ENCODE measurements at places on chromosomes 5 and 9.
A peak's percentile ranks its signal among the peaks of the same experiment; 100 is the strongest.

DNA sequence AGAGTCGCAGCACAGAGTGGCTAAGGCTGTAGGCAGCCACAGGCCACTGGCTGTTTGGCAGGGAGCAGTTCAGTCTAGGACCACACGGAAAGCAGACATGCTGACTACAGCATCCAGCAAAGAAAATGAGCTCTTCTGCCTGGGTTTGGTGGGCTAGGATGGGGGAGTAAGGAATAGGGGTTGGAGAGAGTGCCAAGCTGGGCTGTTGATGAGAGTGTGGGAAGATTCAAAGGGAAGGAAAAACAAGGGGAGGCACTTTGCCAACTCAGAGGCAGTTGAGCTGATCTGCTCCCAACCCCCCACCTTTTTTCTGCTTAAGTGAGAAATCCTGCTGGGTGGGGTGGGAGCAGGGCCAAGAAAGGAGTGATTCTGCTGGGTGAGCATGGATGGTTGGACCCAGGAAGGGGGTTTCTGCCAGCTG, 35.9 kb downstream of the SVEP1 start:
- H3K4me1 ChIP-seq: no peaks in the 10 kb centered on the region
- H3K4me3 ChIP-seq: no peak overlapping the region
- H3K36me3 ChIP-seq: no peaks in the 10 kb centered on the region
- no peaks in the 10 kb centered on the region for H3K27me3 ChIP-seq
- no peak overlapping the region for H3K27ac ChIP-seq

DNA sequence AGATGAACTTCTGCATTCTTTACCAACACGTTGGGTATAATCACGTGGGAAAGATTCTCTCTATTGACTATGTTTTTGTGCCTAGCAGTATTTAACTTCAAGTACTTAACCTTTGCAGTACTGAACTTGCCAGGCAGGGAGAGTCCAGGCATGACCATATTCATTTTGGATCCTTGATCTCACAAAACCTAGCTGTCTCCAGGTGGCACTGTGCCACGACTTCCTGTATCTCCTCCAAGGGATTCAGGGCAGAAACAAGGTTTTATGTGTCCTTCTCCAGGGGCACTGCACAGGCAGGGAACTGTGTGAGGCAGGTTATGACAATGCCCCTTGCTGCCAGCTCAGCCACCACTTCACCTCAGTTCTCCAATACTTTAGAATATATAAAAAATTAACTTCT, 11.7 kb upstream of the IFNA5 start:
- peaks cover 13% of the 10 kb centered on the region for H3K27me3 ChIP-seq
- H3K4me3 ChIP-seq: no peak overlapping the region
- H3K4me1 ChIP-seq: peaks cover 2% of the 10 kb centered on the region
- DNase-seq: no peak

GRCh38 chr9:106032978-106033377, 338.6 kb downstream of the TMEM38B start:
- DNase-seq: no peak
- no peaks in the 10 kb centered on the region for H3K27me3 ChIP-seq
- H3K36me3 ChIP-seq: no peaks in the 10 kb centered on the region
- no peak overlapping the region for H3K27ac ChIP-seq
- H3K4me3 ChIP-seq: no peak overlapping the region
- no peaks in the 10 kb centered on the region for H3K4me1 ChIP-seq

GRCh38 chr5:6448622-6449464, at the start of gene UBE2QL1:
UBE2QL1 (plus strand) TSS chr5:6448859; CDS start chr5:6448894, 35 bp downstream.
- peaks cover 2% of the 10 kb centered on the region for H3K4me1 ChIP-seq
- H3K36me3 ChIP-seq: no peaks in the 10 kb centered on the region
- H3K27me3 ChIP-seq: peaks cover 45% of the 10 kb centered on the region
- H3K4me3 ChIP-seq: peak within 1 kb of the TSS; percentile 79
- no peak for DNase-seq

GRCh38 chr9:1647776-1648175, 367.4 kb upstream of the SMARCA2 start:
- H3K4me3 ChIP-seq: no peak overlapping the region
- no peaks in the 10 kb centered on the region for H3K36me3 ChIP-seq
- no peaks in the 10 kb centered on the region for H3K27me3 ChIP-seq
- H3K4me1 ChIP-seq: no peaks in the 10 kb centered on the region
- DNase-seq: no peak

DNA sequence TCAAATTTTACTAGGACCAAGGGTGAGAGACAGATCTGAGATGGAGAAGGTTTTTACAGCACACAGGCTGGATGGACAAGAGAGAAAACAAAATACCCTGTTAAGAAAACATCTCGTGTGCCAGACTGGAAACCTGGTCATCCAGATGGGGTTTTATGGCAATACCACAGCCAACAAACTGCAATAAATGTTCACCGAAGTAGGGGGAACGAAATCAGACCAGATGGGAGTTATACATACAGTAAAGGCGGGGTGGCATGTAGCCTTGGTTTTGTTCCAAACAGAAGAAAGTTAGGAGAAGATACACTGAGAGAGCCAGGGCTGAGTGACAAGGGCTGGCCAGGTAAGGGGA, 63.3 kb downstream of the DCP2 start:
- H3K4me1 ChIP-seq: peaks cover 12% of the 10 kb centered on the region
- no peak overlapping the region for H3K4me3 ChIP-seq

DNA sequence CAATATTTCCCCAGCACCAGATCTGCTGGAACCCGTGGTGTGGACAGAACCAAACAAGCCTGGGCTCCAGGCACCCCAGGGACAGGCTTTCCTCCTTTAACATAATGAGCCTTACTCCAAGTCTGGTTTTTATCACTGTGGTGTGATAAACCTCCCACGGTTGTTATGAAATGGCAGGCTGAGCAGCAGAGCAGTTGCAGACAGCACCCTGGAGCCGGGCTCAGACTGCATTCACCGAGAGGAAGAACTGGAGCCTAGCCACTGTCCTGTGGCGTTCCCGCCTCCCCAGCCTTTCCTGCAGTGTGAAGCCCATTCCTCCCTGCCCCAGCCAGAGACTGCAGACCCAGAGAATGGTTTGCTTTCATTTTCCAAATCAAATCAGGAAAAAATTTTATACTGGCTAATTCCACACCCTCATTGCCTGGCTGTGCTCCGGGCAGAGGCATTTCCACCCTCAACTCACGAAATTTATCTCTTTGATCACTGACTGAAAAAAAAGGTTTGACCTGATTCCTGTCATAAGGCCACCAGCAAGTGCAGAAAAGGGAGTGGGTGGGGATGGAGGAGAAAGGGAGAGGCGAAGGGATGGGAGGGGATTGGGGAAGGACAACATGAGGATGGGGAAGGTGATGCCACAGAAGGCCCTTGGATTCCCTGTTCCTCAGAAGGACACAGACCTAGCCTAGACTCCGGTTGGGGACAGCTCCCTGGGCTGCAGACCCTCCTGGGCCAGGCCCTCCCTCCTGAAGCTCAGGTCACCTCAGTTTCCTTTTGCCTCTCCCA, 18.9 kb downstream of the IPPK start:
- H3K4me1 ChIP-seq: peaks cover 8% of the 10 kb centered on the region
- DNase-seq: no peak
- peaks cover 52% of the 10 kb centered on the region for H3K36me3 ChIP-seq
- H3K4me3 ChIP-seq: no peak overlapping the region
- H3K27ac ChIP-seq: peak overlapping the region; percentile 38
- no peaks in the 10 kb centered on the region for H3K27me3 ChIP-seq

DNA sequence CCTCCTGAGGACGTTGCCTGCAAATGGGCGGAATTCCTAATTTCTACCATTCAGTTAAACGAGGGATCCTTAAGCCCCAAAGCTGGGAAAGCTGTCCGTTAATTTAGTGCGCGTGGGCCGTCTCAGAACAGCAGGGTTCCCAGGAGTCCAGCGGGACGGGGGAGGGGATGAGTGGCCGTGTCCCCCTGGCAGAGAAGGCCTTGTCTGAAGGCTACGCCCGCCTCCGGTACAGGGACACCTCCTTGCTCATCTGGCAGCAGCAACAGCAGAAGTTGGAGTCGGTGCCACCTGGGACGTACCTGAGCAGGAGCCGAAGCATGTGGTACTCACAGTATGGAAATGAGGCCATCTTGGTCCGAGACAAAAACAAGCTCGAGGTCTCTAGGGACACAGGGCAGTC, 1.3 kb downstream of the BRD3OS start:
- no peak overlapping the region for H3K27ac ChIP-seq
- H3K4me1 ChIP-seq: peaks cover 4% of the 10 kb centered on the region
- peaks cover 3% of the 10 kb centered on the region for H3K36me3 ChIP-seq
- peaks cover 3% of the 10 kb centered on the region for H3K27me3 ChIP-seq
- DNase-seq: no peak

DNA sequence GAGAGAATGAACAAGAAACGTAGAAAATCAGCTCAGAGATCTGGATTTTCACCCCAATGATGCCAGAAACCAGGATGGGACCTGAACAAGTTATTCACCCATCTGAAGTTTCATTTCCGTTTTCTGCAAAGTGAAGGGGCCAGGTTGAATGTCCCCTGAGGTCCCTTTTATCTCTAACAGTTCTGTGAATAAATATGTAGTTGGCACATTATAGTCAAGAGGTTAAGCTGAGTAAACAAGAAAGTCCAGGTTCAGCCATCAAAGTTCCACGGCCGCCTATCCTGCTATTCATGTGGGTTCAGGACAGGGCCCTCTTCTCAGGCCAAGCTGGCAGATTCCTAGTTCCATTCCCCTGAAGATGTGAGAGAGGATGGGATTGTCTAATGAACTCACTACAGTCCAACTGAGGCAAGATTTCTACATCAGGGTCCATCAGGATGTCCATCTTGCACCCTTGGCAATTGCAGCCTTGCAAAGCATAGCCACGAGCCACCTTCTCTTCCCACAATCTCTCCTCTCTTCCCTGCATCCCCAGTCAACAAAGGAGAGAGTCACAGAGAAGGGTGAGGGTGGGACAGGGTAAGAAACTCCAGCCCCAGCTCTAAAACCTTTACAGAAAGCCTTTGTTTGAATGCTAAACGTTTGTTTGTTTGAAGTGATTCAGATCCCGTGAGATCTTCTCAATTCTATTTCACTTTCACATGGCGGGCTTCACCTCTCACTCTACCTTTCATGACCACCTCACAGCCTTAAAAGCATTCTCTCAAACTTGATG, 311.0 kb downstream of the SLIT3 start:
- H3K27ac ChIP-seq: no peak overlapping the region
- DNase-seq: no peak
- peaks cover 6% of the 10 kb centered on the region for H3K27me3 ChIP-seq
- H3K4me1 ChIP-seq: peaks cover 3% of the 10 kb centered on the region
- H3K36me3 ChIP-seq: no peaks in the 10 kb centered on the region
- H3K4me3 ChIP-seq: no peak overlapping the region

DNA sequence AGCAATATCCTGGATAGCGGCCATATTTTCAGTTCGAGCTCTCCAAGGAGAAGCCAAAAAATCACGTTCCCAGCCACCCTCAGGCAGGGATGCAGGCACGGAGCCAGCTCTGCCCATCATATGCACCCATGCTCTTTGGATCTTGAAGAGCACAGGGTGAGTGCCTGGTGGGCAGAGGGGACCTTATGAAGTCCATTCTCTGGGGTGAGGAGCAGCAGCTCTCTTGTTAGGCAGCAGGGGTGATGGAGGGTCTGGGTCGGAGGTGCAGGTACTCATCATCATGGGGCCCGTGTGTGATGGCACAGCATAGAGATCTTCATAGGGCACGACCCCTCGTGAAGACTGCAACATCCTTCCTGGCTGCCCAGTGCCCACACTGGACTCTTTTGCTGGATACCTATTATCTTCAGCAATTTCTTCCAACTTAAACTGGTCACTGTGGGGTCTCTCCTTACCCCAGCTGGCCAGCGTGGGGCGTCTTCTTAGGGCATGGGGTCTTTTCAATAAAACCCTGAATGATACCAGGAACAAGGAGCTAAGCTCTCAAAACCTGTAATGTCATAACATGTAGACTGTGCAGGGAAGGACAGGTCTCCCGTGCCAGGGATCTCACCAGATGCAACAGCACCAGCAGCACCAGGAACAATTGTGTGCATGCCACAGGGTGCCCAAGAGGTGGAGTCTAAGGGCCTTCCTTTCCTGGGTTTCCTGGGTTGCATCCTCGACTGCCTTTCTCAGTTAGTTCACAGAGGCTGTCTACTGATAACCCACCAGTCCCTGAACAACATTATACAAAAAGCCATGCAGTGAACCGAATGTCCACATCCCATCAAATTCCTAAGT, 165.0 kb downstream of the TENT4A start:
- no peaks in the 10 kb centered on the region for H3K27me3 ChIP-seq
- DNase-seq: no peak
- H3K27ac ChIP-seq: no peak overlapping the region
- no peaks in the 10 kb centered on the region for H3K36me3 ChIP-seq

- H3K27me3 ChIP-seq: no peaks in the 10 kb centered on the region
- H3K36me3 ChIP-seq: peaks cover 48% of the 10 kb centered on the region
- H3K4me3 ChIP-seq: no peak overlapping the region
- peaks cover 55% of the 10 kb centered on the region for H3K4me1 ChIP-seq
Observed at GRCh38 chr5:32279223-32279622, 33.5 kb downstream of the MTMR12 start.

DNA sequence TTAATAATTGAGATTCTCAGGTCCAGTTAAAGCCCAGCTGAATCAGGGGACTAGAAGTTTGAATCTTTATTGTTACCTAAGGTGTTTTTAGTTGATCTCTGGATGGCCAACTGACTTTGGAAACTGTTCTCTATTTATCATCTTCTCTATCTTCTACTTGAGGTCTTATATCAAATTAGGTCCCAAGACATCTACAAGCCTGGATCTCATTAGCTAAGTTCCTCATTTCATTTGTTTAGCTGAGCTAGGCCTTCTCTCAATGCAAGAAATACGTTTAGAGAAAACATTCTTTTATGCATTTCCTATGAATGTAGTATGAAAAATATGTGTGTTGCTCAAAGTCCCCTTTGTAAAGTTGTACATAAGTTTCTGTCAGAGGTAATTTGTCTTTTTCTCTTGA, 196.6 kb downstream of the PTTG1 start:
- no peaks in the 10 kb centered on the region for H3K36me3 ChIP-seq
- no peaks in the 10 kb centered on the region for H3K4me1 ChIP-seq
- no peak for DNase-seq
- no peak overlapping the region for H3K27ac ChIP-seq
- no peak overlapping the region for H3K4me3 ChIP-seq

DNA sequence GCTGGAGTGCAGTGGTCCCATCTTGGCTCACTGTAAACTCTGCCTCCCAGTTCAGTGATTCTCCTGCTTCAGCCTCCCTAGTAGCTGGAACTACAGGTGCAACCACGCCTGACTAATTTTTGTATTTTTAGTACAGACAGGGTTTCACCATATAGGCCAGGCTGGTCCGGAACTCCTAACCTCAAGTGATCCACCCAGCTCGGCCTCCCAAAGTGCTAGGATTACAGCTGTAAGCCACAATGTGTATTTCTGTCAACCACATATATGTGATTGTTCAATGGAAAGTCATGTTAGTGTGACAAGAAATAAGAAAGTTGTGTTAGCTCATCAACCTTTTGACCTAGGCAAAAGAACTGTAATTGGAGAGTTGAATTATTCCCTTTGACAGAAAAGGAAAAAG, 677.1 kb upstream of the CHD1 start:
- H3K27me3 ChIP-seq: no peaks in the 10 kb centered on the region
- peaks cover 3% of the 10 kb centered on the region for H3K4me1 ChIP-seq
- DNase-seq: no peak
- H3K36me3 ChIP-seq: no peaks in the 10 kb centered on the region
- no peak overlapping the region for H3K27ac ChIP-seq
- no peak overlapping the region for H3K4me3 ChIP-seq

- no peaks in the 10 kb centered on the region for H3K4me1 ChIP-seq
- no peak for DNase-seq
- H3K27ac ChIP-seq: no peak overlapping the region
- no peaks in the 10 kb centered on the region for H3K36me3 ChIP-seq
- H3K4me3 ChIP-seq: no peak overlapping the region
Observed at GRCh38 chr5:168086104-168086610, 205.3 kb upstream of the WWC1 start.
